ENCODE measurements at places on chromosomes 16 and 17.

GRCh38 chr16:82400046-82400445 is 226.7 kb upstream of the CDH13 start:
- DNase-seq = no peak

GRCh38 chr17:34981538-34982241 is 1.4 kb downstream of the LIG3 start:
- DNase-seq = no peak

DNA sequence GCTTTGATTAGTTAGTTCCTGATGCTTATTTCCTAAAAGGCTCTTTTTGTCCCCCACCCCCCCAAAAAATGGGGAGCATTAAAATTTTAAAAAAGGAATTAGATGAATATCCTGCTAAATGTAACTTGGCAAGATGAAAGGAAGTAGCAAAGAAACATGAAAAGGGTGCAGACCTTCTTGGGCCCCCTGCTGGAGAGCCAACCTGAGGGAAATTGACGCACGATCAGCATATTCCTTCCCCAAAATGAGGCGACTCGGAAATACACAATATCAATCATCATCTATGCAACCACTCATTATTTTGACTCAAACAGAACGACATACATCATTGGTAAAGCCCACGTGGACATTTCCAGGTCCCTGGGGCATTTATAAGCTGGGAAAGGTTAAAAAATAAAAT is 59.7 kb downstream of the GRIN2A start:
- no peak for DNase-seq

DNA sequence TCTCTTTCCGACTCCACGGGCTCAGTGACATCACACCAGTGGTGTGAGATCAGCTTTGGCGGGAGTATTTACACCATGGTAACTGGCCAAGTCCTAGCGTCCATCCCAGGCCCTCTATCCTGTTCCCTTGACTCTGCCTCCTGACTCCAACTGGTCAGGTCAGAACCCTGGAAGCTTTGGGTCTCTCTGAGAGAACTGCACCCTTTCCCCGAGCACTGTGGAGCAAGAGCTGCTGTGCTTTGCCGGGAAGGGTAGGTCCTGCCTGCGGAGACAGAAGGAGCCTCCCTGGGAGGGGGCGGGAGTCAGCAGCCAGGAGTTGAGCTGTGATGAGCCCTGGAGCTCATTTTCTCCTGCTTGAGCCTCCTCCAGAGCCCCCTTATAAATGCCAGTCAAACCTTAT is 212.1 kb upstream of the TNRC6C start:
- no peak for DNase-seq

DNA sequence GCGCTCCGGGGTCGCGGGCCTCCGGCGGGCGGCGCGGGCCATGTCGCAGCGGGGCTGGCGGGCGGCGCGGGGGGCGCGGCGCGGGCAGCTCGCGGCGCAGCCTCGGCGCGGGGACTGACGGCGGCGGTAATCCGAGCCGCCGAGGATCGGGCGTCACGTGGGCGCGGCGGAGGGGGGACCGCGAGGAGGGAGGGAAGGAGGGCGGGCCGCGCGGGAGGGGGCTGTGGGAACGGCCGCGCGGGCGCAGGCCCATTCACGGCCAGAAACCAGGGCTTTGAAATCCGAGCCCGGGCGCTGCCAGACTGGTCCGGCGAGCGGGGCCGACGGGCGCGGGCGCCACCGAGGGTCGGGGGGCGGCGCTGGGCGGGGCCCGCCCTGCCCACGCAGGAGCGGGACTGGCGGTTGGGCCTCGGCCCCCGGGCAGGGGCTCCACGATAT is at the start of gene MTSS2:
Gene MTSS2, minus strand, starts transcription at position 116 of the 438 bp plus-strand sequence. CDS start 262 bp downstream, outside the sequence.
- DNase-seq = no peak

- DNase-seq = no peak
Observed at GRCh38 chr17:35729405-35729833, 2.0 kb upstream of the RASL10B start.

DNA sequence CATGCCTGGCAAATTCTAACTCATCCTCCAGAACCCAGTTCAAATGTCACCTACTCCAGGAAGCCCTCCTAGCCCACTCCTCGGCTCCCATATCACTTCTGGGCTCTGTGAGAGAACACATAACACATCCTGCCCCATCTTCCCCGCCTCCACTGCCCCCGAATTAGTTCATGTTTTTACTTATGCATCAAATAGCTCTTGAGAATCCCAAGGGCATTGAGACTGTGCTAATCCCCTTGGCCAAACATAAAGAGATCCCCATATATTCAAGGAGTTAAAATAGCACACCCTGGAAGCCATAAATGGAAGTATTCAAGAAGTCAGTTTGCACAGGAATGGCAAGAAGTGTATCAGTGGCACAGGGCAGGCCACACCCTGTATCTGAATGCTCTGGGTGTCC is 2.0 kb upstream of the CREBBP start:
- DNase-seq = no peak

DNA sequence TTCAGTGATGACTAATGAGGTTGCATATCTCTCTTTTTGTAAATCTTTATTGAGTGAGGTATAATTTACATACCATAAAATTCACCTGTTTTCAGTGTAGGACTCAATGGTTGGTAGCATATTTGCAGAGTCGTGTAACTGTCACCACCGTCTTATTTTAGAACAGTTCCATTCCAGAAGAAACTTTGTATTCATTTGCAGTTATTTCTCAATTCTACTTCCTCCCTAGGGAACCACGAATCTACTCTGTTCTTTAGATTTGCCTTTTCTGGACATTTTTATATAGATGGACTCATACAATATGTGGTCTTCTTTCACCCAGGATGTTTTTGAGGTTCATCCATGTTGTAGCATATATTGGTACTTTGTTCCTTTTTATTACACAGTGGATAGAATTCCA is 3.7 kb downstream of the FTO start:
- DNase-seq = no peak

DNA sequence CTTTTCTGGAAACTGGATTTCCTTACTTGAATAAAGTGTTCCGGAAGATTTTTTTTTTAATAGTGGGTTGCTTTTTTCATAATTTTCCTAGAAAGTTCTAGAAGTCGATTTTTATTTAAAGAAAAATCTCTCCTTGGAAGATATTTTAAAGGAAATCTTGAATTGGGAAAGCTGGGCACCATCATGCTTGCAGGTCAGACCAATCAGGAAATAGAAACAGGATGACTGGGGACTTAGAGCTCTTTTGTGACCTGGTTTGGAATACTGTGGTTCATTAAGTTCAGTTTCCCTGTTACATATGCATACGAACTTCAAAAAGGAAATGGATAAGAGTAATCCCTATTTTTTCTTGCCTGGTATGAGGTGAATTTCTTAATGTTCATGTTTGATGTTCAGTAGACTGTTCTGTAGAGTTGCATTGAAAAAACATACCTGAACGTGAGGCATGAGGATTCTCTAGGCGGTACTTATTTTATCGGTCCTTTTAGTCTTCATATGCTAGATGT is 1.2 kb downstream of the NFATC3 start:
- no peak for DNase-seq

DNA sequence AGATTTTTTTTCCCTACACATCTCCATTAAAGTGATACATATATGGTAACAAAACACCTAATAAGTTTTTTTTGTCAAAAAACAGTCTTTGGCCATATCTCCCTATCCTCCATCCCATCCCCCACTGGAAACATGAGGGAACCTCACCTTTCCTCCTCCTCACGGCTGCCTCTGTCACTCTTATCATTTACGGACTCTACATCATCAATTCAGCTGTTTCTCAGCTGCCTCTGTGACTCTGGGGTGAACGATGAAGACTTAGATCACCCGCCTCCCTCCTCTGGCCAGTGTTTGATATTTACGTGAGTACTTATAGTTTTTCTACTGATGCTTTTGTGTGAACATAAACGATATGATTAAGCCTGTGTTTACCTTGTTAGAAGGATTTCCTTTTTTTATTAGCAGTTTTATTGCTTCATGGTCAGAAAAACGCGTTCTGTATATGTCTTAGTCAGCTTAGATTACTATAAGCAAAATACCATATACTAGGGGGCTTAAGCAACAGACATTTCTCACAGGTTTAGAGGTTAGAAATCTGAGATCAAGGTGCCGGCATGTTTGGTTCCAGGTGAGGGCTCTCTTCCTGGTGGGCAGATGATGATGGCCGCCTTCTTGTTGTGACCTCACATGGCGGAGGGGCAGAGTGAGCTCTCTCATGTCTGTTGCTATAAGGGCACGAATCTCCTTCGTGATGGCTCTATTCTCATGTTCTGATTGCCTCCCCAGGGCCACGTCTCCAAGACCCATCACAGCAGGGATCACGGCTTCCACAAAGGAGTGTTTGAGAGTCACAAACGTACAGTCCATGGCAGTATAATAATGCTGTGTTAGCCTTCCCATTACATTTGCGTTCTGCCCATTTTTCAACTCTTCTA is 32.1 kb downstream of the DNAH17 start:
- DNase-seq = no peak

DNA sequence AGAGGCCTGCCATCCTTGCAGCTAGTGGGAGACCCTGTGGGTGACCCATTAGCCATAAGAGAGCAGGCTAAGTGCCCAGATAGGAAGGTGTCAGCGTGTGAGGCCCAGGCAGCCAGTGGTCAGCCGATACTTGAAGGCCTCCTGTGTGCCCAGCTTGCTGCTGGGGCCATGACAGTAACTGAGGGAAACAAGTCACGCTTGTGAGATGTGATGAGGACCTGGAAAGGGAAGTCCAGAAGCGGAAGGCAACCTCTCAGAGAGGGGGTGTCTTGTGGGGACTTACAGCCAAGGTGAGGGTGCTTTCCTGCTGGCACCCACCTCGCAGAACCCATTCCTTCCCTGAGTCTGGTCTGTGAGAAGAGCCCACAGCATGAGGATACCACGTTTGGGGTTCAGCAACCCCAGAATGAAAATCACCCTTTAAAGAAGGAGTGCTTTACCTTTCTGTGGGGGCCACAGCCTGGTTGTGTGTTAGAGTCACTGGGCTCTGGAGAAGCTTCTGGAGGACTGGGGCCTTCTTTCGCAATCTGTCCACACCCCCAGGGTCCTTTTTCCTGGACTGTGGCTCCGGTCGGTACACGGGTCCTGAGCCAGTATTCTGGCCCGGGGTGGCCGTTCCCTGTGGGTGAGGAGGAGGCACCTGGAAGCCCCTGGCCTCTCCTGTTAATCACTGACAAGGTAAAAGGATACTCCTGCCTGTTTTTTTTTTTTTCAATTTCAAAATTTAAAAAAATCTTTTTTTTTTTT is 53.9 kb downstream of the PLCG2 start:
- DNase-seq = no peak

- no peak for DNase-seq
Observed at GRCh38 chr17:80594431-80595269, 50.0 kb downstream of the RPTOR start.

DNA sequence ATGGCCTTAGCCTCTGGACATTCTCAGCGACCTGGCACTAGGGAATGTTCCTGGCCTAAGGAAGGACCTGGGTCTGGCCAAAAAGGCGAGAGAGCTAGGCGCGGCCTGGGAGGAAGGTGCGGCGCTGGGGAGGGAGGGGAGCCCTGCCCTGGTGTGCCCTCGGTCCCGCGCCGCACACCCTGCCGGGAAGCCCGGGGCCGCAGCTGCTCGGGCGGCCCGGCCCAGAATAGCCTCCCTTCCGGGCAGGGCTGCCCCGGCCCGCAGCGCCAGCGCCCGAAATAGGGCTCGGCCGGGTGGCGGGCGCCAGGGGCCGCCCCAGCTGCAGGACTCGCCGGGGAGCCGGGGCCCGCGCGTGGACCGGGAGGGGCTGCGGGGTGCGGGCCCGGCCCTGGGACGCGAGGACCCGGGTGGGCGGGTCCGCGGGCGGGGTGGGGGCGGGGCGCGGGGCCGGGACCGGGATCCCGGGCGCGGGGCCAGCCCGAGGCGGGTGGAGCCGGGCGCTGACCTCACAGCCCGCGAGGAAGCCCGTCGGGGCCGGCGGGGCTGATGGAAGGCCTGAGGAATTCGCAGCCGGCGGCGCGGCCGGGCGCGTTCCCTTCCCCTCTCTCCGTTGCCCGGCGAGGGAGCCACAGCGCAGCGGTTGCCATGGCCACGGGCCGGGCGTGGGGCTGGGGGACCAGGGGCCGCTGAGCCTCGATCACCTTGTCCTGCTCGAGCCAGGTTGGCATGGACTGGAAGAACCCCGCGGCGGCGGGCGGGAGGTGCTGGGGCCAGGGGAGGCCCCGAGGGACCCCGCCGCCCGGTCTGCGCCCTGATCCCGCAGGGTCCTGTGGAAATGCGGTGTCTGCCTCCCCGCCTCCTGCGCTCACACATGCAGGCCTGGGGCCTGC is 18.1 kb downstream of the SOCS3 start:
- DNase-seq = no peak

GRCh38 chr17:9780552-9780951 is 10.8 kb downstream of the DHRS7C start:
- no peak for DNase-seq

DNA sequence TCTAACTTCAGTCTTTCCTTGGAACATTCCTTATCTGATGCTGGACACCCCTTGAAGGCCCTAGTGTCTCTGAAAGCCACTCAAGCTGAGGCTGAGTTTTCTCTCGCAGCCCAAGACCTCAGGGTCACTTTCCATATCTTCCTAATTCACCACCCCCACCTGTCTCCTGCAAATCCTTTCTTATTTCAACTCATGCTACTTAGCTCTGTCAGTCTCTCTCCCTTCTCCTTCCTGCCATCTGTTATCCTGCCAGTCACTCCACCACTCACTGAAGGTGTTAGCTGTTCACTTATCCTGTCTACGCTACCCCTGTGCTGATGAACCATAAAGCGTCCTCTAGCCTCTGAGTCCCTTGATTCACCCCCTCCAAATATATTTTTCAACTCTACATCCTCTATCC is 143.9 kb upstream of the SHISA6 start:
- no peak for DNase-seq

GRCh38 chr17:65530523-65531255 is 30.8 kb downstream of the AXIN2 start:
- DNase-seq = no peak

DNA sequence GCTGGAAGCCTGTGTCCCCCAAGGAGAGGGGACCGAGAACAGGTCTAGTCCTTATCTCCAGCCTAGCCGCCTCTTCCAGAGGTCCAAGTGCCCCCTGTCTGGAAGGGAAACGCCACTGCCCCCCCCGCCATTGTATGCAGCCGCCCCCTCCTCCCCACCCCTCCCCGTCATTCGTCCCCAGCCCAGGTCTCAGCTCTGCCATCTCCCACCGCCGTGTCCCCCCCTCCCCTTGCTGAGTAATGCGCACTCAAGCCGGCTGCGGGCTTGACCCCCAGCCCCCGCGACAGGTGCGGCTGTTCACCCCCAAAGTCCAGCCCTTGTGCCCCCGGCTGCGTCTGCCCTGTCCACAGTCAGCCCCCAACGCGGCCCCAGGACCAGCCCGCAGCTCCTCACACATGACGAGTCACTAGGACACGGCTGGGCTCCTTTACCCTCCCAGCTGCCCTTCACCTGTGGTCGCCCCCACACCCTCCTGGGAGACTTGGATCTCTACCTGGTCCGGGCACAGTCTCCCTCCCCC is 622 bp downstream of the GPRC5B start:
- DNase-seq = no peak

DNA sequence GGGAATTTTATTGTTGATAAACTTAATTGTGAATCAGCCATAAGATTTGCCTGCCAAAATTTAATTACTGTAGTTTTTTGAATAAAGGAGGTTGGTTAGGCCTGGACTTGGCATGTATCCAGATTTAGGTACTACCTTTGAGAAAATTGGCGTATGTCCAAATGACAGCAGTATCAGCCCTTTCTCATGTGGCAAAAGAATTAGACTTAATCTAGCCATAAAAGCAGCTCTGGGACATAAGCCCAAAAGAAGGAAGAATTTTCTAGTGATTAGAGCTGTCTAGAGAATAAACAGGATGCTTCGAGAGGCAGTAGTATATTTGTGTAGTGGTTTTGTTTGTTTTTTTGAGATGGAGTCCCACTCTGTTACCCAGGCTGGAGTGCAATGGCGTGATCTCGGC is 27.7 kb downstream of the PPM1E start:
- DNase-seq = no peak

Measured in stimulated activated CD8-positive, alpha-beta memory T cell treated with anti-CD3 and anti-CD28 coated beads, Interleukin-7, amount 100 ng/mL, for 24 hours (primary cell).